ENCODE measurements at places on chromosomes 5 and 9. TPM values are rescaled to one million over a fixed set of nuclear protein-coding genes. Genes with fewer than 3 reads are reported as not detected.

DNA sequence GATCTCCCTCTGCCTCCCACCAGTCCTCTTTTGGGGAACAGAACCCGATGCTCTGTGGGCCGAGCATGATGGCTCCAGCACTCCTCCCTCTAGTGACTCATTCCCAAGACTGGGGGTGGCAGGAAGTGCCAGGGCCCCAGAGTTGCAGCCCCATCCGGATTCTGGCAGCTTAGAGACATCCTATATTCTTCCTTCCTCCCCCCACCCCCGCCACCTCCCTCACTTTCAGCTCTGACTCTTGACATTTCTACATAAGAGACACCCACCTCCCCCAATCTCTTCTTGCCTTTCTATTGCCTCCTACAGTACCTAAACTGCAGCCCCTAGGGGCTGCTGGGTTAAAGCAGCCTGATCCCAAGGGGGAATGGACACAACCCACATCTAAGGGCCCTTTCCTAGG is 47.1 kb upstream of the MATR3 start:
- peak; percentile 84 for DNase-seq

DNA sequence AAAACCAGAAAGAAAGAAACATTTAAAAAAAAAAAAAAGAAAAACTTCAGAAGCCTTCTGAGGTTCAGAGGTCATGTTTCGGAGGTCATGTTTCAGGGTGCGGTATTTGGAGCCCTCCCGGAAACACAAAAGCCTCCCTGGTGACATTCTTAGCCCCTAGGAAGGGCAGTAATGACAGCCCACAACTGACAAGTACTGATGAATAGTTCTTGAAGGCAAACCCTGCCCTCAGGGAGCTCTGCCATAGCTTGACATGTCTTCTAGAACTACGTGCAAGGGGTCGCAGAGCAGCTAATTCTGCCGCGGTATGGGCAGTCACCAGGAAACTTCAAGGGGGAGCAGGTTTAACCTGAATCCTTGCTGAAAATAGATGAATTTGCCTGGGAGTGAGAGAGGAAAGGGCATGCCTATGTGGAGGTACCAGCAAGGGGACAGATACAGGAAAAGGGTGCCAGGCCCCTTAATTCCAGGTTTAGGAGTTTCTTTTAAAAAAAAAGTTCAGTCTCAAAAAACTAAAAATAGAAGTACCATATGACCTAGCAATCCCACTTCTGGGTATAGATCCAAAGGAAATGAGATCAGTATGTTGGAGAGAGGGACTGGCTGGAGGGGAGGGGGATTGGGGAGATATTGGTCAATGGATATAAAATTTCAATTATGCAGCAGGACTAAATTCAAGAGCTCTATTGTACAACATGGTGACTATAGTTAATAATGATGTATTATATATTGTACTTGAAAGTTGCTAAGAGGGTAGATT is 98.4 kb downstream of the C9orf152 start:
- no peak for DNase-seq

- no peak for DNase-seq
These were observed at the start of gene BSPRY for GRCh38 chr9:113349445-113350094. BSPRY (plus strand) TSS chr9:113349541; CDS start chr9:113349580, 39 bp downstream.

DNA sequence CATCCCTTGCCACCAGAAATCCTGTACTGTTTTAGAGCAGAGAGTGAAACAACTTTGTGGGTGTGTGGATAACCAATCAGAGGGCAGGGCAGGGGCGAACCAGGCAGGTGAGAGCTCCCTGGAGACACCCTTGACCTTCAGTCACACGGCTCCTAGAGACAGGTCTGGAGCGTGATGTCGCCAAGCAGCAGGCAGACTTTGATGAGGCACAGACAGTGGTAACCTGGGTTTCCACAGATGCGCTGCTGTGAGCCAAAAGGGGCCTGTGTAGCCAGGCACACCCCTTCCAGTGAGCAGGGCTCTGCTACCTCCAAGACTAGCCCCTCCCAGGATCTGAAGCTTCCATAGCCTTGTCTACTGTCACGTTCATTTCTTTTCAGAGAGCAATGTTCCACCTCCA is 317.8 kb upstream of the ADCY2 start:
- DNase-seq: no peak

SLC4A9 gene
- not detected for total RNA-seq

TMEM8B gene
- total RNA-seq: 1.1 TPM
